Colonic mucosa (tissue), 4 donors: ENCODE measurements at places on chromosomes 2 and 18. TPM values are rescaled to one million over a fixed set of nuclear protein-coding genes. Genes with fewer than 3 reads are reported as not detected.
A peak's percentile ranks its signal among the peaks of the same experiment; 100 is the strongest.

DNA sequence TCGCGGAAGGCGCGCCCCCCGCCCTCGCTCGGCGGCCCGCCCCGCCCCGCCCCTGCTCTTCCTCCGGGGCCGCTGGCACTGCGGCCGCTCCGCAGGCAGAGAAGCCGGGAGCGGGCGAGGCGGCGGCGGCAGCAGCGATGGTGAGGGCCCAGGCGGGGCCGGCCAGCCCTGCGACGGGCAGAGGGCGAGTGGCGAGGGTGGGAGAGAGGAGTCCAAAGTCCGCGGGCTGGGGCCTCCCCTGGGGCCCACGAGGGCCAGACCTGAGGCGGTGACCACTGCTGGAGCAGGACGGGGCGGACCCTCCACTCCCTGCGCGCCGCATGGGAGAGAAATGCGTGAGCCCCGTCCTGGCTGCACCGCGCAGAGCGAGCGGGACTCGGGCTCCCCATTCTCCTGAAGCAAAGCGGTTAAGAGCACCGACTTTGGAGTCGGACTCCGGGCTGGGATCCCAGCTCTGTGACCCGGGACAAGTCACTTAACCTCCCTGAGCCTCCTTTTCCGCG is at the start of gene VAMP5:
Gene VAMP5 (plus strand): TSS at position 78 of the 503 bp plus-strand sequence. CDS start 60 bp downstream, at position 138.
- no peaks in the 10 kb centered on the region for H3K36me3 ChIP-seq

Gene TTN
- total RNA-seq, result 1.8 TPM

Gene TMEM163
- total RNA-seq, result 0.29 TPM

- no peak for DNase-seq
- H3K4me1 ChIP-seq, result no peaks in the 10 kb centered on the region
- no peaks in the 10 kb centered on the region for H3K27me3 ChIP-seq
Observed at GRCh38 chr18:76364282-76365259, 130.5 kb downstream of the ZNF516 start.

Gene SCN7A
- total RNA-seq, result 6.7 TPM

Gene DLX1
- total RNA-seq, result 0.19 TPM

Gene PID1
- 30.2 TPM for total RNA-seq

Gene SNTG2
- 1.0 TPM for total RNA-seq

Gene FLACC1
- 0.32 TPM for total RNA-seq

DNA sequence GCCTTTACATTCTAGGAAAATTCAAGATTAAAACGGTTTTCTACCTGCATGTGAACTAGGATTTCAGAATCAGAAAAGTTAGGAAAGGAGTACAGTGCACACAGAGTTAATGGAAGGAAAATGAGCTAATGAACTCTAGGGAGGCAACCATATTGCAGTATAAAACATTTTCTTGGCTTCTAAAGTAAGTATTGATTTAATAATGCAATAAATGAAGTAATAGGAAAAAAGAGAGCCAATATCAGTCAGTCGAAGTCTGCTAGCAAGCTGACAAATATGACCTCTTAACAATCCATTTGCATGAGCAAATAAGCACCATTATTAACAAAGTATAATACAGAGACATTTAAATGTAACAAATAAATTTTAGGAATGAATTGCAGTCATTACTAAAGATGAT is 80.2 kb upstream of the COL3A1 start:
- no peaks in the 10 kb centered on the region for H3K27me3 ChIP-seq
- no peaks in the 10 kb centered on the region for H3K36me3 ChIP-seq
- H3K4me1 ChIP-seq, result no peaks in the 10 kb centered on the region
- H3K4me3 ChIP-seq, result no peak overlapping the region
- DNase-seq, result no peak
- H3K27ac ChIP-seq, result no peak overlapping the region

DNA sequence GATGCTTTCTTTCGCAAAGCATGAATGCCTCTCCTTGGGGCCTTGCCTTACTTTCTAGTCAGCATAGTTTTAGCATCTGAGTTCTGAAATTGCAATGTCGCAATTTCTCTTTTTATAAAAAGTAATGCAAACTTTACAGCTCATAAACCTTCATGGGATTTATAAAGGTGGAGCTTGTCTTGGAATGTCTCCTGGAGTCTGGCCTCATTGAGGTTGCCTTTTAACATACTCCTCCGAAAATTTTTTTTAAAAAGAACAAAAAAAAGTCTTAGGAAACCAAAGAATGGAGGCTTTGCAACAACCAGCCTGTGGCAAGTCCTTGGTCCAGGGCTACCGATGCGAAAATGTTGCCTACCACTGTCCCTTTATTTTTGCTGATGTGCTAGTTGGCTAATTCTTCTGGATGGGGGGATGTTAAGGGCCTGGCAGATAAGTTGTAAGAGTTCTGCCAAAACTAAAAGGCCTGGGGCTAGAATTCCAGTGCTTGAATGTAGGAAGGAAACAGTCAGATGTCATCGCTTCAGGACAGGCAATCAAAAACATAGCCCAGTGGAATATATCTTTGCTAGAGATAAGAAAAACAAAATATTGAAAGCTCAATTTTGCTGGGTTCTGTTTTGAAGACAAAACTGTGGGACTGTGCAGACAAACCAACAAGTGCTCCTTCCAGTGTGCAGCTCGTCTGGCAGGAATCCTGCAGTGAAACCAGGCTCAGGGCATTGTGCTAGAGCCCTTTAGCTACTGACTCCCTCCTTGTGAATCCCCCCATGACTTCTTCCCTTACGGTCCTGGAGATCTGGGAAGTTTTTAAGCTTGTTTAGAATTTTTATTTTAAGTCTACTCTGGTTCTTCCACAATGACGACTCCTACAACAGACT is 213.0 kb downstream of the PIEZO2 start:
- no peak for DNase-seq
- no peaks in the 10 kb centered on the region for H3K27me3 ChIP-seq
- no peak overlapping the region for H3K4me3 ChIP-seq
- no peak overlapping the region for H3K27ac ChIP-seq

Gene CROCC2
- 0.05 TPM for total RNA-seq

GRCh38 chr2:219308142-219309101 is 779 bp downstream of the PTPRN start:
- no peak overlapping the region for H3K27ac ChIP-seq
- DNase-seq, result peak; percentile 68
- no peaks in the 10 kb centered on the region for H3K36me3 ChIP-seq
- H3K27me3 ChIP-seq, result peaks cover 10% of the 10 kb centered on the region

Gene ANKRD36B
- total RNA-seq, result 13.6 TPM

DNA sequence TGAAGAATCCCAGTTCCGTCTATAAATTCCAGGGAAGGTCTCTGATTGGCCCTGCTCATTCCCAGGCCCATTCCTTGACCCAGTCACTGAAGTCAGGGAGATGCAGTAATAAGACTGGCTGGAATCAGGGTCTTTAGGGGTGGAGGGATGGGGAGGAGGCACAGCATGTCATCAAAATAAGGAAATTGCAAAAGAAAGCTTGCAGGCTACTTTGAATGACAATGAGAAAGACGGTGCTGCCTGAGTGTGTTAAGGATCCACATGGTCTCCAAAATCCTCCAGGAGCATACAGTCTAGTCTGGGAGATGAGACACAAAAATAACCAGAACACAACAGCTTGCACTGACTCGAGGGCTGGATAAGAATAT is 2.0 kb upstream of the DES start:
- no peaks in the 10 kb centered on the region for H3K36me3 ChIP-seq
- no peaks in the 10 kb centered on the region for H3K4me1 ChIP-seq
- H3K27me3 ChIP-seq, result peaks cover 15% of the 10 kb centered on the region
- no peak overlapping the region for H3K27ac ChIP-seq
- DNase-seq, result no peak
- H3K4me3 ChIP-seq, result no peak overlapping the region
